ENCODE measurements at places on chromosomes 13 and 19. TPM values are rescaled to one million over a fixed set of nuclear protein-coding genes. Genes with fewer than 3 reads are reported as not detected.

DNA sequence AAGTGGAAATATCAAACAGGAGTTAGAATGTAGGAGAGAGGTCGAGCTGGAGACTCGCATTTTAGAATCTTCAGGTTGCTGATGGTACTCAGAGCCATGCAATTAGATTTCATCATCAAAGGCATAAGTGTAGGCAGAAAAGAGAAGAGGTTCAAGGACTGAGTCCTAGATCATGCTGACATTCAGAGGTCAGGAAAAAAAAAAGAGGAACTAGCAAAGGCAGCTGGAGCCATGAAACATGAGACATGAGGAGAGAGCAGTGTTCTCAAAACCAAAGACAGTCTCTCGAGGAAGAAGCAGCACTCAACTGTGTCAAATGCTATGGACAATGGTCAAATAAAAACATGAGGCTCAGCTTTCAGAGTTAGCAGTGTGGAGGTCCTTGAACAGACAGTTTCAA is 12.4 kb upstream of the TPP2 start:
- DNase-seq, result no peak

GRCh38 chr19:16600824-16601223 is 27.2 kb downstream of the MED26 start:
- no peak for DNase-seq

GRCh38 chr19:28703400-28703956 is 509.5 kb downstream of the UQCRFS1 start:
- no peak for DNase-seq

- no peak for DNase-seq
Measured at GRCh38 chr19:11390933-11391680, 7.0 kb upstream of the EPOR start.

DNA sequence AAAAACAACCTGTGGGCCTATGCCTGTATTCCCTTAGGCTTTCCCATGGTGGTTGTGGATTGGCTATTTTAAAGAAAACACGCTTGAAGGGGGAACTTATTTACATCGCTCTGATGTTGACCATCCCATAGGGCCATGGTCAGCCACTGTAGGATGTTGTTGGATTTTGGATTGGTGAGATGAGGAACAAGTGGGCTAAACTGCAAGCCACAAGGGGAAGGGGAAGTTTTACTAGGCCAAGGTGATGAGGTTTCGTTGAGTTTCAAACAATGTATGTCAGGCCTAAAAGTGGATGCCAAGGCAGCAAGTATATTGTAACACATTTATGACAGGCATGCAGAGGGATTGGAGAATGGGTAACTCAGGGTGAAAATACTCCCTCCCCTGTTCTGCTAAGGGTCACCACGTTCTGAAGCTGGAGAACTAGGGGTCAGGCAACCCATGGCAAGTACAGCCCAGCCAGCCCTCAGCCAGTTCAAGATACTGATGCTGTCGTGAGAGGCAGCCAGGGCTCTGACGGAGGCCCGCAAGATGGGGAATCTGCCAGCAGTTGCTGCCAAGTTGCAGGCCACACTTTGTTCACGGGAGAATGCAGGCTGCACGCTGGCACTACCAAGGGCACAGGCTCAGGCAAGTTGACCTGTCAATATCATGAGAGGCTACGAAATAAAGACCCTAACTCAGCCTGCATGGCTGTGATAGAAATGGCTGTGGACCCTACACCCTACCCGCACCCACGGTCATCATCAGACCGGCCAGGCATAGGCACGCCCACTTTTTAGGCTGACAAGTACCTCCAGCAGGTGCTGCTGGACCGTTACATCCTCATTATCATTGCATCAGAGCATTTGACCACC is 11.1 kb downstream of the IRGC start:
- no peak for DNase-seq

DNA sequence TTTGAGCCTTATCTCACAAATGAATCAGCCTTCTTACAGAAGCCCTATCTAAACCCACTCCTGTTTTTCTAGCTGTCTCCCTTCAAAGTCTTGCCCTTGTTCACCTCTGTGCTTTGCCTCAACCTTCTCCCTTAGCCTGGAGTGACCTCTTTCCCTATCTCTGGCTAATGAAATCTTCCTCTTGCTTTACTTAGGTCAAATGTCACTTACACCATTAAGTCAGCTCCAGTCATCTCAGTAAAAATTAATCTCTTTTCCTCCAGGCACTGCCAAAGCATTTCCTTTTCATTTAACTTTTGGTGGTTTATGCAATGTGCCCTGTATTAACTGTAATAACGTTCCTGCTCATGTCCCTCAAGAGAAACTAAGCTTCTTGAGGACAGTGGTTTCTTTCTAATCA is 596.5 kb upstream of the MIR17HG start:
- no peak for DNase-seq

DNA sequence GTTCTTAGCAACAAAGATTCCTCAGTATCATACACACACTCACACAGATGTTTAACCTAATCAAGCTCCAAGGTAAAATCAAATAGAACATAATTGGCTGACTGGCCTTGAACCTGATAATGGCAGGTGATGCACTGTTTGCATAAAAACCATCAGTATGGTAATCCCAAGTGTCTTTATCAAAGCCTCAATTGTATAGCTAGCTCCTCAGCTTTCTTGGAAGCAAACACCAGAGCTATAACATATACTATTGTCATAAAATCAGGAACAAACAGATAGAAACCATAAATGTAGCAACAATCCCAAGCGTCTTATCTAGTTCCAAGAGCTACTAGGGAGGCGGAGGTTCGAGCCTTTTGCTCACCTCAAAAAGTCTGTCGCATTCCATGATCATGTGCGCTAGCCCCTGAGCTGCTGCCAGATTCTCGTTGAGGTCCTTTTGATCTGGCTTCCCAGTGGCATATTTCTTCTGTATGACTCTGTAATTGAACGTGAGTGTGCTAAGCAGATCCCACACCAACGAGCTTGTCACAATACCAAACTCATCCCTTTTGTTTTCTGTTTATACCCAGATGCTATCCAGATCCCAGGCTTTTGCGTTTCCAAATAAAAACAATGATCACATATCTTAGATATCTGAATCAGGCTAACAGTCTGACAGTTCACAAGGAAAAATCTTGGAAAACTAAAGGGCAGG is 95.3 kb downstream of the KL start:
- DNase-seq, result no peak

Gene GRIK5
- polyA plus RNA-seq, result 20.0 TPM

Gene SPRED3
- polyA plus RNA-seq, result 1.1 TPM

Gene LILRA5
- 0.23 TPM for polyA plus RNA-seq

Gene ZIK1
- polyA plus RNA-seq, result 22.9 TPM

Gene U2AF1L4
- 20.9 TPM for polyA plus RNA-seq
